ENCODE measurements at places on chromosomes 1 and 21. TPM values are rescaled to one million over a fixed set of nuclear protein-coding genes. Genes with fewer than 3 reads are reported as not detected.

DNA sequence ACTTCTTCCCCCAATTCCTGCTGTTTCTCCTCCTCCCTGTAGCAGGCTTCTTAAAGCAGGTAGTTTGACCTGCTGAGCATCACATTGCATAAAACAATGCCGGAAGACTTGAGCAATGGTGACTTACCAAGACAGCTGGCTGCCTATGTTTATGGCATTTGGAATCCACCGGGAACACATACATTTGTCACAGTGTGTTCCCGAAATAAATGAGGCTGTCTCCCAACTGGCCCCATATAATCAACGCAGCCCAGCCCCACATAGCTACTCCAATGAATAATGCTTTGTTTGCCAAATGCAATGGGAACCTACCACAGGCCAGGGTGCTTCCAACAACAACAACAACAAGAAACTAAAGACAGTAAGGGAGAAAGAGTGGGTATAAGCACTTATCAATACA lies 186.1 kb upstream of the MAP1LC3C start:
- DNase-seq = no peak

The LAX1 gene
- not detected for polyA plus RNA-seq

The TBCE gene
- polyA plus RNA-seq = 51.5 TPM

DNA sequence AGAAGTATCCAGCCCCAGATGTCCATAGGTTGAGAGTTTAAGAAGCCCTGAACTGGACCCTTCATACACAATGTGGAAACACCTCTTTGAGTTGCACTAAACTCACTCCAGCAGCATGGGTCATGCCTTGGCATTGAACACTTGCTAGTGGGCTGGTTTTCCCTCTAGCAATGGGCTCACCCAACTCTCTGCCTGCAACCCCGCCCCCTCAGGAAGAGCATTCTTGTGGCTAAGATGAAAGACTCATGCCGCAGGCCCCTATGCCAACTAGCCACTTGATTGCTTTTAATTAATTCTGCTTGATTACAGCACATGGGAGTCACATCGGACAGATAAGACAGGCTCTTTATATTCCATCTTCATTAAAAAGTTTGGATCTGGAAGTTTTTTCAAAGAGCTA lies 136.5 kb upstream of the GJB5 start:
- no peak for DNase-seq

GRCh38 chr1:184023171-184023570 lies 14.4 kb downstream of the COLGALT2 start:
- DNase-seq = no peak

The DPH2 gene
- 38.8 TPM for polyA plus RNA-seq

The VWA1 gene
- 4.2 TPM for polyA plus RNA-seq

The IFNLR1 gene
- polyA plus RNA-seq = 0.84 TPM

DNA sequence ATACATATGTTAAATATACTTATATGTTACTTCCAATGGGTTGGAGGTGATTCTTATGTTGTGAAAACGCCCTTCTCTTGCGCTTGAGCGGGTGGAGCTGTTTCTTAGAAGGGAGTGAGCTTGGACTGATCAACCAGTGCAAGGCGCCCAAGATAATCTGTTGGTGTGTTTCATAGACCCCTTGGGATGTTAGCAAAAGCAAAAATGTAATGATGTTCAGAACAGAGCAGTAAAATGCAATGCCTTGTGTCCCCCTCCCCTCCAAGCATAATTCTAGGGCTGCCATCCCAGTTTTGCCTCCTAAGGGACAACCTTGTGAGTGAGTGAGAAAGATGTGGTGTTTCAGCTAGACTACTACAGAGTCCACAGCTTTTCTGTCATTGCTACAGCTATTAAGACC lies 6.2 kb upstream of the CD34 start:
- DNase-seq = no peak
